GOT3 (cell line): ENCODE measurements at places on chromosomes 13 and 19.

GRCh38 chr13:21538753-21539152 is 65.2 kb downstream of the MICU2 start:
- DNase-seq = no peak

DNA sequence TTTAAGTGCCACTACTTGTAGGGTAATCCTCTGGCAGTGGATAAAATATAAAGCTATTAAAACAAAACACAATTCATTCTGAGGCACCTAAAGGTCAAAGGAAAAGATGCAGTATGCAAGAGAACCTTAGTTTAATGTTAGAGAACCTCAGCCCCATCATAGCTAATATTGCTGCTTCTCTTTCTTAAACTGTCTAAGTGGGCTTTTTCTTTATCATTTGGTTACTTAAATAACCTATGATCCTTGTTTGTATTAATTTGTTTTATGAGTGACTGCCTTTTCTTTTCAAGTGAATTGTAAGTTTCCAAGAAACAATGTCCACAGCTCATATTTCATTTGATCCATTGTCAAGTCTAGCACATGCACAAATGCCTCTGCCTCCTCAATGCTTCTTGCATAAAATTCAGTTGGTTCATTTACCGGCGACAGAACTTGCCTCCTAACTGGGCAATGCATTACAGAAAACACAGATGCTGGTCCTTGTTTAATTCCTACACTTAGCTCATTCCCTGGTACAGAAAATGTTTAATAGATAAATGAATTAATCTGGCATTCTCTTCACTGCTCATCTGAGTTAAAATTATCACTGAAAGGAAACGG is 1049.8 kb downstream of the OLFM4 start:
- DNase-seq = no peak

DNA sequence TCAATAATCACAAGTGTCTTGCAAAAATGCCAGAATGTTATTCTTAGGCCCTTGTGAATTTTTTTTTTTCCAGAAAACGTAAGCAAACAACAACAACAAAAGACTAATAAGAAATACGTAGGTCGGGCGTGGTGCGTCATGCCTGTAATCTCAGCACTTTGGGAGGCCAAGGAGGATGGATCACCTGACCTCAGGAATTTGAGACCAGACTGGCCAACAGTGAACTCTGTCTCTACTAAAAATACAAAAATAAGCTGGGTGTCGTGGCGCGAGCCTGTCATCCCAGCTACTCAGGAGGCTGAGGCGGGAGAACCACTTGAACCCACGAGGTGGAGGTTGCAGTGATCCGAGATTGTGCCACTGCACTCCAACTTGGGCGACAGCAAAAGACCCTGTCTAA is 20.9 kb downstream of the TSC22D1 start:
- DNase-seq = no peak

DNA sequence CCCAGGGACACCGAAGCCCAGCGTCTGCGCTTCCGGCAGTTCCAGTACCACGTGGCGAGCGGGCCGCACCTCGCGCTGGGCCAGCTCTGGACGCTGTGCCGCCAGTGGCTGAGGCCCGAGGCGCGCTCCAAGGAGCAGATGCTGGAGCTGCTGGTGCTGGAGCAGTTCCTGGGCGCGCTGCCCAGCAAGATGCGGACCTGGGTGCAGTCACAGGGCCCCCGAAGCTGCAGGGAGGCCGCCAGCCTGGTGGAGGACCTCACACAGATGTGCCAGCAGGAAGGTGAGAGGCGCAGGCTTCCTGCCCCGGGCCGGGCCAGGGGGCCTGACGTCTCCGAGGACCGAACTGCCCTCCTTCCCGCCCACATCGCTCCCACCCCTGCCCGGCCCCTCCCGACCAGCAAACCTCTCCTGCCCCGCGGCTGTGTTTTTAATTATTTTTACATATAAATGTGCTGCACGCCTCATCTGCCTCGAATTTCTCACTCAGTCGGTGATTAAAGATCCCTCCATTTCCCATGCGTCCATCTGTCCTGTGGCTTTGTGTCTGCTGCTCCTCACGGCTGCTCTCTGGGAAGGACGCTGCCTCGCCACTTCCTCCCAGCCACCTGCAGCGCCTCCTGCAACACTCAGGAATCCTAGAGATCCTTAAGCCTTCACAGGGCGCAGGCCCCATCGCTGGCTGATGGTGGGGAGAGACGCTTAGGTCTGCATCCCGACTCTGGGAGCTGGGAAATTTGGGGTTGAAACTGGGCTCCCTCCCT is 4.3 kb downstream of the ZSCAN1 start:
- no peak for DNase-seq

GRCh38 chr13:101570410-101570809 is 117.9 kb downstream of the ITGBL1 start:
- no peak for DNase-seq

GRCh38 chr19:39737351-39737750 is 478 bp downstream of the CLC start:
- DNase-seq = no peak

GRCh38 chr19:29714953-29715700 is at the start of gene C19orf12:
Gene C19orf12, minus strand, starts transcription at chr19:29715261. Its CDS starts 6,848 bp downstream, at chr19:29708413.
- DNase-seq = no peak

DNA sequence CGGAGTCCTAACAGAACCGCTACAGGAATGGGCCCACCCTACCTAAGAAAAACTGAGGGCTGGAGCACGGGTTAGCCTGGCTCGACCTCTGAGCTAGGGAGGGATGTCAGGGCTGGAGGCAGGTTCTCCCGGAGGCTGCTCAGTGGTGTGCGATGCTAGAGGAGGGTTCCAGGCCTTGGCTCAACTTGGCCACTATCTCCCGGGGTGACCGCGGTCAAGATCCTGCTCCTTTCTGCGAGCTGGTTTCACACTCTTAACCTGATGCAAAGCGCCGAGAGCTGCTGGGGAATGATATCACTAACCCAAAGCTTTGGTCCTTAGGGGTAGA is 301 bp downstream of the POP4 start:
- no peak for DNase-seq

- DNase-seq = no peak
Measured at GRCh38 chr19:28394725-28395124, 818.2 kb downstream of the UQCRFS1 start.

DNA sequence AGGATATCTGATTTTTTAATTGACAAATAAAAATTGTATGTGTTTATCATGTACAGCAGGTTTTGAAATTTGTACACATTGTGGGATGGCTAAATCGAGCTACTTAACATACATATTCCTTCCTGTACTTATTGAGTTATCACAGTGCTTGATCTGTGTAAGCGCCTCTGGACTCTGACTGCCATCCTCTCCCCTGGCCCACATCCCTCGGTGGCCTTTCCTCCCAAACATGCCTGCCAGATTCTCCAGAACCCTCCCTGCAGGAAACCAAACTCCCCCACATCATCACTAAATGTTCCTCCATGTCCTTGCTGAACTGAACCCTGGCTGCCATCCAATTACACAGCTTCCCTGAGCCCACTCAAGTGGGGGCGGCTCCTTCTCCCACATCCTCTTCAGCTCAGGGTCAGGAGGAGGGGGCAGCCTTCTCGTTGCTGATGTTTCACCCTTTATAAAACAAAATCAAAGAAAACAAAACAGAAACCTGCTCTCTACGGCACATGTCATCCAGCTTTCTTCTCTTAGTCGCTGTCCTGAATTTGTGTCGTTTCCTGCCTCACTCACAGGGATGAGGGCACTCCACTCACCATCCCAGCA is 97.1 kb upstream of the SPATA13 start:
- DNase-seq = no peak

DNA sequence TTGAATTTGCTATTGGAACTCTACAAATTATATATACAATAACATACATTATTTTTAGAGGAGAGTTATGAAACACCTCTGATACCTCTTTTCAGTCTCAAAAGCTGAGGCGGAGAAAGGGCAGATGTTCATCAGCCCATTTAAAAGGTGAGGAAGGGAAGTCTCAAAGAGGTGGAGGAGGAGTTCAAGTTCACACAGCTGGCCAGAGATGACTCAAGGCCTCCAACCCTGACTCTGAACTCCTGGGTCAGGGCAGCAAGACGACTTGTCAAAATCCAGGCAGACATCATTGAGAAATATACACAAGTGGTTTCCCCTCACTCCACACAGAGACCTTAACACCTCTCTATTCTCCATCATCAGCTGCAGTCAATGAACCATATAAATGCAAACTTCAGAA is 2.1 kb downstream of the SIAH3 start:
- DNase-seq = no peak

DNA sequence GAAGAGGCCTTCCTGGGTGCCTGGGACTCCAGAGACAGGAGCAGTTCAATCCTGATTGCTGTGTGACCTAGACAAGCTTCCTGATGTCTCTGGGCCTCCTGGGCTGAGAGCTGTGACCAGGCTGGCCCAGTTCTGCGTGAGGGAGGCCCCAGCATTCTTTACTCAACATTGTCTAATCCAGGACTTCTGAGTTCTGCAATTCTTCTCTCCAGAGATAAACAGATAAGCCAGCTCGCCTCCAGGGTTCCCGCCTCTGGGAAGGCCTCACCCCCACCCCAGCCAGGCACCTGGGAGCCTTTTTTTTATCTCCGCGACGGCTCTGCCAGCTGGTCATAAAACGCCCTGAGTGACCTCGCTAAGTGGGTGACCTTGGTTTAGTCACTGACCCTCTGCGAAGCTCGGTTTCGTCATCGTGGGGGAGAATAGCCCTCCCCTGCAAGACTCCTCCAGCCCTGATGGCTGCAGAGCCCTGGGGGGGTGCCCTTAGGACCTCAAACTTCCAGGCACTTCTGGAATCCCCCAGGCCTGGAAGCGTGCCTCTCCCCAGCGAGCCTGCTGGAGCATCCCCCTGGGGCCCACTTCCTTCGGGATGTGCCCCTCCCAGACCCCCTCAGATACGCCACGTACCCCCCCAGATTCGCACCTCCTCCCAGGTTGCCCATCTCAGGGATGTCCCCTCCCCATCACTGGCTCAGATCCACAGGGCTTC is 1.9 kb downstream of the SULT2B1 start:
- DNase-seq = no peak

- DNase-seq = no peak
Measured at GRCh38 chr19:38015216-38015615, 108.2 kb downstream of the SIPA1L3 start.

DNA sequence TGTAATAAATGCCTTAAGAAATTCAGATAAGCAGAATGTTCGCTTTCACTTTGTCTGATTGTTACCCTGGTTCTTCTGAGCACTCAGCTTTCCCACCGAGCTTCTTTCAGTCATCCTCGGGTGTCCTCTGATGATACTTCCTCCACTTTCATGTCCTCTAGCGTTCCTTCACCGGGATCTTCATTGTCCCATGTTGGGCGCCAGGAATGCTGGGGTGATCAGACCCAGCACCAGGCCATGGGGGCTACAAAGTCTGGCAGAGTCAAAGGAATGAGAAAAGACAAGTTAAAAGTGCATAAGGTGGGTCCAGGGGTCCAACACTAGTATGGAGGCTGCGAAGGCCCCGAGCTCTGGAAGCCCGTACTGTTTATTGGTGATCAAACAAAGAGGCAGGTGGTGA is 11.7 kb upstream of the C19orf84 start:
- no peak for DNase-seq

- DNase-seq = no peak
Measured at GRCh38 chr19:45826934-45827333, 11.8 kb upstream of the RSPH6A start.

DNA sequence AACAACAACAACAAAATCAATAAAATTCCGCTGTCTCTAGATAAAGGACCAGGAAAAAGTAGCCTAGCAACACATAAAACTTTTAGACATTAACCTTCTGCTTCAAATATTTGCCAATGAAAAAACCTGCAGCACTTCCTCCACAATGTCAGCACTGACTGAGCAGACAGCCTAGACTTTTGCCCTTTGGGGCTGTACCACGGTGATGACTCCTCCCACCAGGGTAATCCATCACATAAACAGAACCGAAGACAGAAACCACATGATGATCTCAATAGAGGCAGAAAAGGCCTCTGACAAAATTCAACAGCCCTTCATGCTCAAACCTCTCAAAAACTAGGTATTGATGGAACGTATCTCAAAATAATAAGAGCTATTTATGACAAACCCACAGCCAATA is 30.2 kb upstream of the TRPC4 start:
- no peak for DNase-seq

GRCh38 chr13:70189981-70190380 is 81.7 kb upstream of the KLHL1 start:
- no peak for DNase-seq

GRCh38 chr19:46984077-46985010 is 35.3 kb upstream of the NPAS1 start:
- DNase-seq = no peak

- no peak for DNase-seq
Measured at GRCh38 chr13:50898338-50898737, 11.3 kb upstream of the RNASEH2B start.

- DNase-seq = no peak
Measured at GRCh38 chr19:40763963-40764362, 11.4 kb upstream of the MIA start.

GRCh38 chr13:95432141-95432540 is 120.4 kb upstream of the CLDN10 start:
- no peak for DNase-seq

DNA sequence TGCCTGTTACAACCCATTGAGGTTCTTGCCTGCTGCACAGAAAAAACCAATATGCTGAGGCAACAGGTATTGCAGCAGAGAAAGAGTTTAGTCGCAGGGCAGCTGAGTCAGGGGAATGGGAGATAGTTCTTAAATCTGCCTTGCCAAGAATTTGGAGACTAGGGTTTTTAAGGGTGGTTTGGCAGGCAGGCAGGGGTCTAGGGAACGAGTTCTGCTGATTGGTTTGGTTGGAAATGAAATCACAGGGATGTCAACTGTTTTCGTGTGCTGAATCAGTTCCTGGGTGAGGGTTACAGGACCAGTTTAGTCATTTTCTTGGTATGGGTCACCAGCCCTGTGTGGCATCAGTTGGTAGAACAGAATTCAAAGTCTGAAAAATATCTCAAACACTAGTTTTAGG is 36.6 kb downstream of the PDS5B start:
- DNase-seq = no peak

DNA sequence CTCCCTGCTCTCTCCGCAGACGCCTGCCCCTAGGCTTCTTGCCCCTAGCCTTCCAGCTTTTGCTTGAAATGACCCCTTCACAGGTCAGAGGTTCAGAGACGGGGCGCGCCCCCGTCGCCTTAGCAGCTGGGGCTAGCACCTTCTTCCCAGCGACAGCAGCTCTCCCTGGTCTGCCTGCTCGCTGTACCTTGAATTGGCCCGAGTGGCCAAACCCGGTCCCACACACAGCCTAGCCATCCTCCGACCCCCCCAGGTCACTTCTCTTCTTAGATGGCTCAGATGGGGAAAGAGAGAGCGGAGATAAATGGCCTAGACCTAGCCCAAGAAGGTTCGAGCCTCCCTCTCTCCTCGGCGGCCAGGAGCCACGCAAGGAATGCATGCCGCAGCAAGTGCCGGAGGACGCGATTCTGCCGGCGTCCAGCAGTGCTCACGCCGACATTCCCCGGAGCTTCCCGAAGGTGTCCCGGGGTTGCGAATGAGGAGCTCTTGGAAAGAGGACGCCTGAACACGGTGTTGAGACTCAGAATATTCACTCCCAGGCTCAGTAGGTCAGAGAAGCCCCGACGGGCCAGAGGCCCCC is 1.3 kb downstream of the CDX2 start:
- DNase-seq = no peak

- DNase-seq = no peak
Measured at GRCh38 chr19:5645409-5645808, 22.5 kb downstream of the SAFB start.

GRCh38 chr19:39110263-39110967 is 15.2 kb upstream of the PAK4 start:
- no peak for DNase-seq

GRCh38 chr13:84352946-84353345 is 470.7 kb upstream of the SLITRK1 start:
- no peak for DNase-seq
